ENCODE measurements at places on chromosomes 3 and 15.

DNA sequence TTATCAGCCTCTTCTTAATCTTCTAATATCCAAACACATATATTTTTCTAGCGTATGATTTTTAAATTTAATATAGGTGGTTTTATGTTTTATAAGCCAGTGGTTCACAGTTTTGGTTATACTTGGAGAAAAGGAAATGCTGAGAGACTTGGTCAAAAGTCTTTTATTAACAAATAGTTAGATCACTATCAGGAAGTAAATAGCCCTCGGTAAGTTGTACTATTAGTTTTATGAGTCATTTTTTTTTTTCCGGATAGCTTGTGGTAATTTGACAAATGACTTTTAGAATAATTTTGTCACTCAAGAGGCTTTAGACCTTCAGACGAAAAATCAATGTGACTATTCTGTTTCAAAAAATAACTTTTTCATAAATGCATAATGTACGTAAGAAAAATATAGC is 232.2 kb upstream of the ROBO1 start:
- DNase-seq: no peak

DNA sequence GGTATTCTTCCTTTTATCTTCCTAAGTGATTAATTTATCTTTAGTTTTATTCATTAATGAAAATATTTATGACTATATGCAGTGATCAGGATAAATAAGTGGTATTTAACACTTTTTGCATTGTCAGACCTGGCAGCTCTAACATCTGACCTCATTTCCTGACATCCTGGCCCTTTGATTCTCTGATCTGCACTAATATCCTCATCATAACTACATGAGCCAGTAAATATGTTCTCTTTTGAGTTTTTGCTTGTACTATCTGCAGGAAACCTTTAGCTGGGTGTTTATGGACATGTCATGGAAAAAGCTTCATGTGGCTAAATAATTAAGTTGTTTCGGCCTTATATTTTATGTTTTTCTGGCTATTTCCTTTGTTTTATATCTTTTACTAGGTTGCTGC is 10.5 kb downstream of the NKTR start:
- DNase-seq: no peak

- no peak for DNase-seq
Observed at GRCh38 chr3:59334585-59334984, 284.8 kb upstream of the CFAP20DC start.

DNA sequence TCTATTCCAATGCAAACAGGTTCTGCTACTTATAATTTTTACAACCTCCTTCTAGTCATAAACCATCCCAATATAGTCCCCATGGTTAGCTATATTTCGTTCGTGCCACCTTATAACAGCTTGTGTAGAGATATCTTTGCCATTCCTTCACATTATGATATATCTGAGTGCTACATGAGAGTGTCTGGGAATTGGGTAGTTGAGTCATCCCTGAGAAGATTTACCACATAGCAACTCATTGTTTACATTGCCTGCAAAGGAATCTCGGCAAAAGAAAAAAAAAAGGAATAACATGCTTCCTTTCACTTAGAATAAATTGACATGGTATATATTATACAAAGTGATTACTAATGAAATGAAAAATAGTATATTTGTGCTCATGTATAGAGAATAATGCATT is 86.0 kb upstream of the VGLL3 start:
- no peak for DNase-seq

DNA sequence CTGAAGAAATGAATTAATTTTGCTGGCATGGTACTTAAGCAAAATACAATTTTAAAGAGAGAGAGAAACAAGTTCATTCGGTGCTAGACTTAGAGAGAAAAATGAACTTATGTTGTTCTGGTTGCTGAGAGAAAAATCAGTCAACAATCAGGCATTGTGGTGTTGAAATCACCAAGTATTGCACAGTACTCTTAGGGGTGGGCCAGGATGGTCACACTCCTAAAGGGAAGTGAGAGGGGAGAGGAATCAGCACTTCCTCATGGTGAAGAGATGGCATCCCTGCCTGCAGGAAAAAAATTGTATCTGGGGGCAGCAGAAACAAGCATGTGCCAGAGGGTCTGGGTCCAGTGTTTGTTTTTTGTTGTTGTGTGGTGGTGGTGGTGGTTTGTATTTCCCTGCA is 7.0 kb upstream of the DMXL2 start:
- DNase-seq: no peak

DNA sequence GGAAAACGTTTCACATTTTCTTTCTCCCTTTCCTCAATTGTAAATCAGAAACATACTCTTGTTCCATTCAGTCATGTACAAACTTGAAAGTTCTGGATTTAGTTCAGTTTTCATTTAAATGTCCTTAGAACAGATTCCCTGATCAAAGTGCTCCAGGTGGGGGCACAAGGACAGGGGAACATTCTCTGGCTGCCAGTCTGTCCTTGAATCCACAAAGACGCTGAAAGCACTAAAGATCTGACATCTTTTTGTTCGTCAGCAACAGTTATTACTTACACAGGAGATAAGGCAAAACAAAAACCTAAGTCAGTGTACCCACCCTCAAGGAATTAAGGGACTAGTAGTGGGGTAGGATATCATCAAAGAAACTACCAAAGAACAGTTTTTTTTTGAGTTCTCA is 139.2 kb downstream of the GHSR start:
- DNase-seq: no peak

DNA sequence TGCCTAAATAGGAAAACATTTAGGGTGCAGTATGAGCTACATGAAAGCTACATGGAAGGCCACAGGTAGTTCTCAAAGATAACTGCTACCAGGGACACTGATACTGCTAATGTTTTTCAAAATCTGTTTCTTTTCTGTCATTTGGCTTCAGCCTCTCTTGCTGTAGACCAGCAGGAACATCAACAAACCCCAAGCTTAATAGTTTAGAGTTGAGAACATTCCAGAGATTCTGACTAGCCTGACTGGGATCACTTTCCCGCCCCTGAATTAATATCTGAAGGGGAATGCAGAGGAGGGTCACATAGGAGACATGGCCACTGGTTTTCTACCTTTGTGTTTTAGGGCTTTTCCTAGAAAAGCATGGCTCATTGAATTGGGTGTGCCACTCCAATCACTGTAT is 16.9 kb upstream of the C3orf38 start:
- DNase-seq: no peak

DNA sequence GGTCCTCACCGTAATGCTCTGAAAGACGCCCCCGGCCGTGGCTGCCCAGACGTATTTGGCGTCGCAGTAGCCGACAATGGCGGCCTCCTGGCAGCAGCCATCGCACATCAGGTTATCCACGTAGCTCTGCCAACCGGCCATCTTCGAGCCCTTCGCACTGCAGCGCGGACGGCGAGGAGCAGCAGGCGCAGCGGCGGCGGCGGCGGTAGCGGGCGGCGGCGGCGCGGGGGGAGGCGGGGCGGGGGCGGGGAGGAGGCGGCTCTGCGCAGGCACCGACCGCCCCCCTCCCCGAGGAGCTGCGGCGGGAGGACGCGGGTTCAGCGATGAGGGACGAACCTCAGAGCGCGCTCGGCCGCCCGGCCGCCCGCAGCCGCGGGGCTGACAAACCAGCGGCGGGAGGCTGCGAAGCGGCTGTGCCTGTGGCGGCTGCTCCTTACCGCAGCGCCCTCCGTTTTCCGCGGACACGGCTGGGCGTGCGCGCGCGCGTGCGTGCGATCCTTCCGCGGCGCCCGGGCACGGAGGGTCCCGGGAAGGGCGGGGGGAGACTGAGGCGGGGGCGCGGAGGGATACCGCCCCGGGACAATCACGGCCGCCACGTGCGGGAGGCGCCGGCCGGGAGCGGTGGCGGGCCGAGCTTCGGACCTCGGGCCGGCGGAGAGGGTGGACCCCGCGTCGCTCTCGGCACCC is at the start of gene PFN2:
Gene PFN2, minus strand, starts transcription at position 180 of the 687 bp plus-strand sequence. Its CDS starts 39 bp downstream, at position 141.
- DNase-seq: peak; percentile 75

- no peak for DNase-seq
Observed at GRCh38 chr3:167091226-167091625, 288.9 kb downstream of the ZBBX start.

DNA sequence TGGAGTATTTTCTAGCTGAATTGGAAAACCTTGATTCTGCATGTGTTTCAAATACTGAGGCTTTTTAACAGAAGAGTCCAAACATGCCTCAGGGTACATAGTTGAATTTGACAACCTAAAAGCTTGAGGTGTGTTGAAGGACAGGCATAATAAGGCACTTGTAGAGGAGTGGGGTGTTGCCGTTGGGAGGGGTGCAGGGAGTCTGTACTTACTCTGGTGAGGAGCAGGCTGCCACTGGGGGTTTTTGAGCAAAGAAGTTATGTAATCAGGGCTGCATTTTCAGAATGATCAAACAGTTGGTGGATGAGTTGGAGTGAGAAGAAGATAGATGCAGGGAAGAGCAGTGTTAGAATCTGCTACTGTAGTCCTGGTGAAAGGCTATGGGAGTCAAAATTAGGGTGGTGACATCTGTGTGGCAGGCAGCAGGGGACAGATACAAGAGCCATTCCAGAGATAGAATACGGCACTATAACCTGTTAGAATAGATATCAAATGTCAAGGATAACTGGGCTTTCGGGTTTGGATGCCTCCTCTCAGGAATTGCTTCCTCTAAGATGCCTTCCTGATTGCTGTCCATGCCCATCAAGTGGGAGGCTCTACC is 161.6 kb downstream of the GHSR start:
- no peak for DNase-seq

- DNase-seq: no peak
Observed at GRCh38 chr15:73474785-73475184, 31.8 kb downstream of the REC114 start.

DNA sequence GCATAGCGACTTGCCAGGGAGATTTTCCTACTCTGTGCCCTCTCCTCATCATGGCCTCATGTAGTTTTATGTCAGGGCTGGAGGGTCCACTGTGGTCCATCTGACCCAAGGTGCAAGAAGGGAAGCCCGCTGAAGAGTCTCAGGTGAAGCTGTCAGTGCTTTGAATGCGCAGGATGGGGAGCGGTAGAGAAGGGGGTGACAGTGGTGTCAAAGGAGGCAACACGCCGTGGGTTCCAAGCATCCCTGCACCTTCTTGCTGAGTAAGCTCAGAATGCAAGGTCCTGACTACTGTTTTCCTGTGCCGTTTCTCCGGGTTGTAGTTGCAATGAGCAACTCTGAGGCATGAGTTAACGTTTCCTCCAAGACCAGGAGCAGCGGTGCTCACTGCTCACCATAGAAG is 44.9 kb upstream of the RAB6B start:
- no peak for DNase-seq

DNA sequence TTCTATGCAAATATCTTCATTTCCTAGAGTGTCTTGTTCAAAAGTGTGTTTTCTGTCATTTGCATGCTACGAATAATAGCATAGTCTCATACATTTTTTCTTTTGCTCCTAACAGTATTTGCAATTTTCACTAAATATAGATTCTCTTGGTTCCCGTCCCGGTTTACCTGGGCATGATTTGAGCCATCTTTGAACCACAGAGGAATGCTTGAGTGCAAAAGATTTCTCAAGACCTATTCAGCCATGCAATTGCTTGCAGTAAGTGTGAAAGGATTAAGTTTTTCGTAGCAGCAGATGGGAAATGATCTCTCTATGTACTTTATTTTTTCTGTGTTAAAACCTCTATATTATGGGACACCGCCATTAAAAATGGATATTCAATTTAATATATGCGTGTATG is 733.0 kb downstream of the ZPLD1 start:
- no peak for DNase-seq

DNA sequence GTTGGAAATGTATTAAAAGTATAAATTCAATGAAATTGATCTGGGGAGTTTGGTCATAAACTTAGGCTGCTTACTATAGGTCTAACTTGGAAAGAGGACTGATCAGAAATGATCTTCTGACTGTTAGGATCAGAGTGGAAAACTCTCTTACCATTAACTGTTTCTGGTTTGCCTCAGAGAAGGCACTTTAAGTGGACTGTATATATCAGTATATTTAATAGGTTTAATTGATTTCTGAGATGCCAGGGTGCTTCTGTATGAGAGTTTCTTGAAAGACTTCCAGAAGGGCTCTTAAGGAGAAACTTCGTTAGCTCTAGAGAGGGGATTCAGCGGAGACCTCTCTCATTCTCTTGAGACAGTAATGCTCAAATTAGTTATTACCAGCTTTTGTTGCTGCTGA is 36.5 kb downstream of the ECT2 start:
- no peak for DNase-seq

DNA sequence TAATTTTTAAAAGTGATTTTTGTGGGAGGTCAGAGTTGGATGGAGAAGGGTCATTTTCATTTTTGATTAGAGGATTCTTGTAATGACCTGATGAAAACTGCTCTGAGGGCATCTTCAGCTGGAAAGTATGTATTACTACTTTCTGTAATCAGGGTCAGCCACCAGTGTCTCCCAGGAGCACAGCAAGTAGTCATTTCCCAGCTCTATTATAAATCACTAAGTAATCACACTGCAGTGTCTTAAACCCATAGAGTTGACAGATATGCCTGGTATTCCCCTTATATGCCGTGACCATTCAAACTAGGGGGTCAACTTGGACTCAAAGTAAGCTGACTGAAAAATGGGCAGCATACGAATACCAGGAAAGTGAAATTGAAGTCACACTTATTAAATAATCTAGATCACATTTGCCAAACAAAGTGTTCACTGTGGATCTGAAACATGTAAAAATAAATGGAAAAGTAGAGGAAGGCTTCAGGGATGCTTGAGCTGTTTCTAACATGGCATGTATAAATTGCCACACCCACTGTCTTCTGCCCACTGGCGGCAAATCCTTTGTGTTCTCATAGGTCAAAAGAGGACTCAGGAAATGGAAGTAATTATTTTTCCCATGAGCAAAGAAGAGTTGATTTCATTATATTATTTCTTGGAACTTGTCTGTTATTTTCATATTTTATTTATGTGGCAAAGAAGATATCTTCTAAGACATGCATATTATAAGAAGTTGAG is 105.7 kb downstream of the MBNL1 start:
- no peak for DNase-seq

DNA sequence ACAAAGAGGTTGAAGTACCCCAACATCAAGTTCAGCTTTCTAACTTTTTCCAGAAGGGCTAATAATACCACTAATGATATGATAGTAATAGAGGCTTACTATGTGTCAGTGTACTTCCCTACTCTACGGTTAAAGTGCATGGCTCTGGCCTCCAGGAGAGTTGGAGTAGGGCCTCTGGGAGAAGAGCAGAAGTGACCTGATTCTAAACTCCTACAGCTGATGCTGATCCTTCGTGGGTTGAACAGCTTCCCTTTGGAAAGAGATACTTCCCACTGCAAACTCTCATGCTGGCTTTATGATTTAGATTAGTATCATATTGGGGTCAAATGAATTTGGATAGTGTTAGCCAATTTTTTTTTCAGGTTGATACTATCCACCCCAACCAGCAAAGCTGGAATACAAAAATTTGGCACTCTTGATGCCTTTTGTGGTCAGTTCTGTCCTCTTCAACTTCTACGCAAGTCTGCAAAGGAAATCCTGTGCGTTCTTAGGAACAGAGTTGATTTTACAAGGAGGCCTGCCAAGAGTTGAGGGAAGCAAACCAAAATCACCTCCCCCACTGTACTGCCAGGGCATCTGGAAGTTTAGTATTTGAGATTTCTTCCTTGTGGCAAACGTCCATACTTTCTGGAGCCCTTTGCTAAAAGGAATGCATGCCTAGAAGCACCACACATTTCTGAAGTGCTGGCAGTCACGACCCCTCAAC is 17.8 kb downstream of the TMEM212 start:
- DNase-seq: no peak

- no peak for DNase-seq
Observed at GRCh38 chr15:43915631-43916325, 89.0 kb downstream of the WDR76 start.
